ENCODE measurements at places on chromosomes 6 and 20. TPM values are rescaled to one million over a fixed set of nuclear protein-coding genes. Genes with fewer than 3 reads are reported as not detected.

ZNF184 gene
- 1.1 TPM for polyA plus RNA-seq

TSHZ2 gene
- 0.14 TPM for polyA plus RNA-seq

FILIP1 gene
- 2.0 TPM for polyA plus RNA-seq

PSMB1 gene
- 609 TPM for polyA plus RNA-seq

CCDC28A gene
- polyA plus RNA-seq = 9.6 TPM

ADTRP gene
- 0.08 TPM for polyA plus RNA-seq

PNLDC1 gene
- polyA plus RNA-seq = 0.09 TPM

HLA-E gene
- polyA plus RNA-seq = 20.2 TPM

GMDS gene
- polyA plus RNA-seq = 27.6 TPM

TRIM10 gene
- polyA plus RNA-seq = 0.08 TPM

ARFGEF3 gene
- 5.6 TPM for polyA plus RNA-seq

ZFP64 gene
- polyA plus RNA-seq = 43.7 TPM

UCKL1 gene
- polyA plus RNA-seq = 106 TPM

SUMO4 gene
- polyA plus RNA-seq = 0.09 TPM

LAMA2 gene
- 1.3 TPM for polyA plus RNA-seq

C20orf144 gene
- polyA plus RNA-seq = 0.21 TPM

ULBP3 gene
- polyA plus RNA-seq = 1.8 TPM

SLC2A10 gene
- 9.0 TPM for polyA plus RNA-seq

THBS2 gene
- polyA plus RNA-seq = 14.5 TPM

C20orf204 gene
- 0.96 TPM for polyA plus RNA-seq

IL17A gene
- not detected for polyA plus RNA-seq

PPP1R3G gene
- polyA plus RNA-seq = 0.03 TPM

ASIP gene
- polyA plus RNA-seq = not detected

DLK2 gene
- 1.6 TPM for polyA plus RNA-seq

RAET1L gene
- polyA plus RNA-seq = not detected

ACTL10 gene
- polyA plus RNA-seq = 0.20 TPM

DEF6 gene
- 3.3 TPM for polyA plus RNA-seq
